SK-N-SH (cell line): ENCODE measurements at places on chromosomes 1 and 21. TPM values are rescaled to one million over a fixed set of nuclear protein-coding genes. Genes with fewer than 3 reads are reported as not detected.

- no peak for DNase-seq
Observed at GRCh38 chr1:68320349-68320748, 88.0 kb upstream of the WLS start.

DNA sequence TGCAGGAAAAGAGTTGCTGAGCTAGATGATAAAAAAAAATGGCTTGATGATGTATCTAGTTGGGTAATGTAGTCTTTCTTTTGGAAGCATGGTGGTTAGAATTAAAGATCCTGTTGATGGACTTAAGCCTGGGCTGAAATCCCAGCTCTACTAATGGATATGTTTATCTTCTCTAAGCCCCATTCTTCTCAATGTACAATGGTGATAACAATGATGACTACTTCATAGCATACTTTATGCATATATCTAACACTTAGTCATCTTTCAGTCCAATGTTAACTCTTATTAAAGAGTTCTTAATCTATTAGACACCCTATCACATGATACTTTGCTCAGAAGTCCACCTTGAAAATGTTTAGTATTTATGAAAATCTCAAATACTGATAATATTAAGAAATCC lies 189.5 kb downstream of the PLA2G4A start:
- no peak for DNase-seq

S100A5 gene
- 0.15 TPM in 1 of 2 replicates, not detected in the other for polyA plus RNA-seq

DNA sequence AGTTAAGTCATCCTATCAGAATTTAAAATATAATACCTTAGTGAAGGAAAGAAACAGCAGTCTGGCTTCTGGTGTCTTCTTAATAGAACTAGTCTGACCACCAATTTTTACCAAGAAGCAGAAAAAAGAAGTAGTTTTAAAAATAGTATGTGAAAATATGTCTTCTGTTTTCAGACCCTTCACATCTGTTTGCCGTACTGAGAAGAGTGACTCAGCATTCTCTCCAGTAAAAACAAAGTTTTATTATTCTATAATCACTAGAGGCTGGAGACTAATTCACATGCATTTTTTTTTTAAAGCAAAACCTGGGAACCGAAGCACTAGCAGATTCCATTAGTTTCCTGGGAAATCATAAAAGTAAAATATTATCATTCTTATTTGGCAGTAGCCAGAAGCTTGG lies 163.8 kb downstream of the COL24A1 start:
- no peak for DNase-seq

PGLYRP4 gene
- polyA plus RNA-seq = not detected in 2 replicates
